ENCODE measurements at places on chromosomes 5 and 9.

DNA sequence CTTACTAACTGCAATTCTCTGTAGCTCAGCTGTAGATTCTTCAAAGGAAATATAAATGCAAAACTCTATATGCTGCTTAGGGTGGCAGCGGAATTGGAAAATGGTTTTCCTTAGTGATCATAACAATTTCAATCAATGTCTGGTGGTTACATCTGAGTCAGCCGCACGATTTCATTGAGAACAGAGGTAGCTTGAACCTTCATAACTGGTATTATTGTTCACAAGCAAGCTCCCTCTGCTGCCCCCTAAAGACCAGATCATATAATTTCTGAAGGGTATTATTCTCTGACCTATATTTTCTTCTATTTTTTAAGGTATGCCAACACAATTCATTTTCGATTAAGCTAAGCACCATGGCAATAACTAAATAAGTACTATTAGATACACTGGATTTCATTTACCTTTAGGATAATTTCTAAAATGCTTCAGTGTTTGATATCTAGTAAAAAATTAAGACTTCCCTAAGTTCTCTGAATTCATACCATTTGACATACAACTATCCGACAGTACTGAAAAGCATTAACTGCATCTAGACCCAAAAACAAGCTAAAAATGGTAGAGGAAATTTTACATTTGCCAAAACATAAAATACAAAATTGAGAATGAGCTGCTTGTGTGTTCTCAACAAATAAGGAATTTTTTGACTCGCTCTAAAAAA, 181.1 kb upstream of the SPEF2 start:
- DNase-seq: no peak

DNA sequence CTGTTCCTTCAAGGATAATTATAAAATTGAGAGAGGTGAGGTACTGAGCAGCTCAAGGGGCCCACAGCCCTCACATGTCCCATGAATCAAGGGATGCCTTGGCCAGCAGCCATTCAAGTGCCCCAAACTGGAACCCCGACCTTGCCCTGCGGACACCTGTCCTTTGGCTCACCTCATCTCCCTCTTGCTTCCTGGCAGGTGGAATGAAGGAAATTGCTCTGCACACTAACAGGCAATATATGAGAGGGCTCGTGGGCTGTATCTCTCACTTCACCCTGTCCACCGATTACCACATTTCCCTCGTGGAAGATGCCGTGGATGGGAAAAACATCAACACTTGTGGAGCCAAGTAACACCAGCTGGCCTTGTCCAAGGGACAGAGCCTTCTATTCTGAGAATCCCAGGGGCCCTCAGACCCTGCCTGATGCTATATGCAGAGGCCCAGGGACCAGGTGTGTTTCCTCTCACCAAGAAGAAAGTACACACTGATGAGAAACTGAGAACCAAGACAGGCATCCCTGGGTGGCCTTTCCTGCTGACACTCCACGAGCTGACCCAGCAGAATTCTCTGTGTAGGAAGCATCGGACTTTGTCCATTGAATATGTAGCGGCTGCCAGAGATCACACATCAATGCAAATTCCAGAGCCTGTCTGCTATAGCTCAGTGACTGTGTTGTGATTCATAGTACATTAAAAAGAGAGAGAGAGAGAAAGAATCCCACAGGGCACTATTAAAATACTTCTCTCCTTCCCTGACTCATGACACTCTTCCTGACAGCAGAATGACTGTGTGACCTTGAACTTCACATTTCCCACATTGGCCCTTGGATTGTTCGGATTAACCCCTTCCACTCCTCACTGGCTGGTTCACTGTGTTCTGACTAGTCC, 92.6 kb downstream of the LIFR start:
- no peak for DNase-seq

DNA sequence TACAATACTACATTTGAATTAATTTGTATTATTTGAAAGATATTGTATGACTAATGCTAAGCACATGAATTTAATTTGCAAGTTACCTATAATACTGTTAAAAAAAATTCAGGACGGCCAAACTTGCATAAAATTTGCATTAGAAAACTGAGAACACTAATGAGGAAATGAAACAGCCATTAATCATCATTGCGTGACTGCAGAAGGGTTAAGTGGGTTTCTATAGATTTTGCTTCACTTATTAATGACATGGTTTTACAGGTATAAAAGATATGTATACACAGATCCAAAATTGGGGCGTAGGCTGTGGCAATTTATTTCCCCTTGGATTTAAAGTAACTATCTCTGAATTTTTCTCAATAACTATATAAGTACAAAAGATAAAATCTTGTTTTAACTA, 882.6 kb downstream of the PTPRD start:
- no peak for DNase-seq

- no peak for DNase-seq
Observed at GRCh38 chr9:98580956-98581355, 127.8 kb downstream of the GABBR2 start.

GRCh38 chr5:1299511-1299850, 4.6 kb upstream of the TERT start:
- DNase-seq: no peak

All from NCI-H187 (cell line).